ENCODE measurements at places on chromosomes 2 and 18. TPM values are rescaled to one million over a fixed set of nuclear protein-coding genes. Genes with fewer than 3 reads are reported as not detected.

ASB18 gene
- total RNA-seq = not detected

PRLH gene
- not detected for total RNA-seq

GPR148 gene
- not detected for total RNA-seq

SERPINB10 gene
- total RNA-seq = not detected

DNA sequence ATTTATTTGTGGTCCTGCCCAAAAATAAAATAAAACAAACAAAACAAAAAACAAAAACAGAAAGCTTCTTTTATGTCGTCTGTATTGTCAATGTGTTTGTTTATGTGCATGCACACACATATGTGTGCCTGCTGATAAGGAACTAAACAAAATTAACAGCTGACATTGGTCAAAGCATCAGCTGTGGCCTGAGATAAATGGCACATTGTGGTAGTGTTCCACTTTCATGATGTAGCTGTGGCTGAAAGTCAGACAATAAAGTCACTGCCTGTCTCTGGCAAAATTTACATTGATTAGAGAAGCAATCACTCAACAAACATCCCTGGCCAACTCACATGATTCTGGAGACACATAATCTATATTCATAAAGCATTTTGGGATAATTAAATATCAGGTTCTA lies 203.4 kb upstream of the PIK3C3 start:
- no peak for DNase-seq

PTPRN gene
- 0.60 TPM for total RNA-seq
